ENCODE measurements at places on chromosomes 5 and 9.

- DNase-seq, result no peak
These were observed 35.7 kb upstream of the ROR2 start for GRCh38 chr9:91985692-91986091.

- DNase-seq, result no peak
These were observed 62.1 kb downstream of the PAX5 start for GRCh38 chr9:36971935-36972488.

- no peak for DNase-seq
These were observed 301.2 kb downstream of the PSAT1 start for GRCh38 chr9:78598120-78598519.

GRCh38 chr5:9348401-9348996 lies 197.4 kb downstream of the SEMA5A start:
- no peak for DNase-seq

DNA sequence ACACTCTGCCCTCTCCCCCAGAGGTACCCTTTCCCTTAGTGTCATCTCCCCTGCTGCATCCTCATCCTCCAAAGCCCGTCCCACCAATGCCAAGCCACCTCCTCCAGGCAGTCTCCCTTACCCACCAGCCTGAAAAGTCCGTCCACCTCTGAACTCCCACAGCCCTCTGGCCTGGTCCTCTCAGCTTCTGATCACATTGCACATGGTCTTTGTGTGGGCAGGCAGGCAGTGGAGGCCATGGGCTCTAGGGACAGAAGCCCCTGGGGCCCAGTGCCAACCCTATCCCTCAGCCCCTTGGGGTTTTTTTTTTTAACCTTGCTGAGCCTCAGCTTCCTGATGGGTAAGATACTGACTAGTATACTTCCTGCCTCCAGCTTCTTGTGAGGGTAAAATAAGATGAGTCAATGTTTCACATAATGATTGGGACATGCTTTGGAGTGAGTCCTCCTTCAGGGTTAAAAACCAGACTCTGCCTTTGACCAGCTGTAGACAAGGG lies 19.4 kb downstream of the CSF1R start:
- DNase-seq, result no peak

- DNase-seq, result no peak
These were observed 79.8 kb downstream of the MROH2B start for GRCh38 chr5:40991168-40991980.

DNA sequence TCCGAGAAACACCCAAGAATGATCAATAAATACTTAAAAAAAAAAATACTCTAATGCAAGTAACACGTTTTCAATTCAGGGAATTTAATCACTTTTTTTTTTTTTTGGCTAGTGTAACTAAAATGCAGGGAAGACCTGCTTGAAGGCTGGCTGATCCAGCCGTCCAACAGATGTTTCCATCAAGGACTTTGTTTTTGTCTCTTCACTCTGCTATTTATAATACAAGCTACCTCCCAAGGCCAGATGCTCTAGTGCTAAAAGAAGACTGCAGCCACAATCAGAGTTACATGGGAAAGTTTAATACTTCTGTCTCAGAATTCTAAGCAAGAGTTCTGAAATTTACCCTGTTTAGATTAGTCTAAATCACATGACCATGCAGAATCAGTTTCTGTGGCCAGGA lies 14.5 kb downstream of the TBCA start:
- no peak for DNase-seq

Measured in right forelimb (tissue), 1 donor.